ENCODE measurements at places on chromosomes 5 and 9.
A peak's percentile ranks its signal among the peaks of the same experiment; 100 is the strongest.

GRCh38 chr9:90726215-90726614 lies 75.4 kb upstream of the SYK start:
- no peak for DNase-seq

DNA sequence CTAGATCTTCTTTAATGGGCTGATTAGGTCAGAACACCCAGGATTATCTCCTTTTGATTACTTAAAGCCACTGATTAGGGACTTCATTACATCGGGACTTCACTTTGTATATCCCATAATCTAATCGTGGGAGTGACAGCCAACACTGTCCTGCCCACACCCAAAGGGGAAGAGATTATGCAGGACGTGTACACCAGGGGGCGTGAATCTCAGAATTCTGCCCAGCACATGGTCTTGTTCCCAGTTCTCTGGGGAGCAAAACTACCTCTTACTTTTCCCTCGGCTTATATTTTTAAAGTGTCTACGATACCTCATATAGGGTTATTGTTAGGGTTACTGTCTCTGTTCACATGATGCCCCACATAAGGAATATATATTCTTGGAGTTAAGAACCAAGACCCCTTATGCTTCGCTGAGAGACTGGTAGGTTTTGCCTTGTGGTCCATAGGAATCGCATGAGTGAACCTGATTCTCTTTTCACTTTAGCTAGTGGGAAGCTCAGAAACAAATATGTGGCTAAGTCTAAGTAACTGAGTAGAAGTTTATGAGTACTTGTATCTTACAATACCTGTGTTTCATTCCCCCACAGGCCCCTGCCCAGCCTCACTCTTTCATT lies 192.7 kb downstream of the GNA14 start:
- DNase-seq, result no peak

GRCh38 chr9:88952086-88952615 lies 39.1 kb upstream of the S1PR3 start:
- peak; percentile 42 for DNase-seq

DNA sequence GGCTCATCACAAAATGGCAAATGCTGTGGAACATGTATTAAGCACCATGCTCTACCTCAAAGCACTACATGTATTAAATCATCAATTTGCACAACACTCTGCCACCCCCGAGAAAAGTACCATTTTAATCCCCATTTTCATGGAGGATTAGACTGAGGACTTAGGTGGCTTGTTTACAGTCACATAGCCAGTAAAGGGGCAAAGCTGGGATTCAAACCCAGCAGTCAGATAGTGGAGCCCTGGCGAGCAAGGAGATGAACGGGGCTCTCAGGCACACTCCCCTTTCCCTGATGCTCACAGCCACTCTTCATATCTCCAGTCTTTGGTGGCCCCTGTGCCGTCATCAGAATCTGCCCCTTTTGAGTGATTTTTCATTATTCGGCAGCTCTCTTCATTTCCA lies 262.9 kb downstream of the DIRAS2 start:
- DNase-seq, result no peak

DNA sequence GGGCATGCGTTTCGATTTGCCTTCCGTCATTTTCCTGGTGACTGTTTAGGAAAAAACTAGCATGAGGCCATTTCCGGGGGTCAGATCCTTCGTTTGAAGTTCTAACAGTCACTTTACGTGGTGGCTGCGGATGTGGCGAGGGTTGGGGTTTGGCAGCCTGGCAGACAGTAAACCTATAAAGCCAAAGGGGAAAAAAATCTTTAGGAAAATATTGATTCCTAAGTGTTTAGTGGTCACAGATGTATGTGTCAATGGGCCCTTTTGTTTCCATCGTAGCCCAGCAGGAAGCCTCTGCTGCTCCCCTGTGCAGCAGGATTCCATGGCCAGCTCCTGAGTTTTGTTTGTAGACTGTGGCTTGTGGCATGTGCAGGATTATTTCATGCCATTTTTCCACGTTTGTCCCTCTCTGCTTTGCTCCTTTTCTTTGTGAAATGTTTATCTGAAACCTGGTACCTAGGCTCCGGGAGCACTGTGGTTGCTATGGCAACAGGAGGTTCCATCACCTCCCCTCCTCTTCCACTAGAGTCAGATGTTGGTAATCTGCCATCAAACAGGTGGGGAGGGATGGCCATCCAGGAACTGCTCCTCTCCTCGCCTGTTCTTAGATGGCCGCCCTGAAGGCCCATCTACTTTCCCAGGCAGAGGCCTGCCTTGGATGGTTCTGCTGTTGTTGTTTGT lies 202.3 kb downstream of the AOPEP start:
- no peak for DNase-seq

- DNase-seq, result no peak
Measured at GRCh38 chr9:20713172-20713571, 29.1 kb downstream of the FOCAD start.

- DNase-seq, result no peak
Measured at GRCh38 chr9:7782400-7783120, 17.0 kb downstream of the DMAC1 start.

DNA sequence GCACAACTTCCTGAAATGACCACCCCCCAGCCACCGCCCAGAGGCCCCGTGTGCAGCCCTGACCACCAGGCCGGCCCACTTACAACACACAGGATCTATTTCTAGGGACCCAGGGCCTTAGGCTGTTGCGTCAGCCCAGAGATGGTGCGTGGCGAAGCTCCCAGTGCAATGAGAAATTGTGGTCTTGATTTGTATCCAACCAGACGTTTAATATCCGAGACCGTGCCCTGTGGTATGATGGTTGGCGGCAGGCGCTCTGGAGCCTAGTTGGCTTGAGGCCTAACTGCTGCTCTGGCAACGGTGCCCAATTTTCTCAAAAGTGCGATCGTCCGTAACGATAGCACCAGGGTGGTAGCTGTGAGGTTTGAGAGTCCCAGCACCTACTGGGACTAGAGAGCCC lies 32.6 kb upstream of the SLC6A19 start:
- no peak for DNase-seq

- no peak for DNase-seq
Measured at GRCh38 chr9:124487260-124488182, 19.7 kb downstream of the NR5A1 start.

- no peak for DNase-seq
Measured at GRCh38 chr5:130402906-130403305, 498.6 kb downstream of the CHSY3 start.

DNA sequence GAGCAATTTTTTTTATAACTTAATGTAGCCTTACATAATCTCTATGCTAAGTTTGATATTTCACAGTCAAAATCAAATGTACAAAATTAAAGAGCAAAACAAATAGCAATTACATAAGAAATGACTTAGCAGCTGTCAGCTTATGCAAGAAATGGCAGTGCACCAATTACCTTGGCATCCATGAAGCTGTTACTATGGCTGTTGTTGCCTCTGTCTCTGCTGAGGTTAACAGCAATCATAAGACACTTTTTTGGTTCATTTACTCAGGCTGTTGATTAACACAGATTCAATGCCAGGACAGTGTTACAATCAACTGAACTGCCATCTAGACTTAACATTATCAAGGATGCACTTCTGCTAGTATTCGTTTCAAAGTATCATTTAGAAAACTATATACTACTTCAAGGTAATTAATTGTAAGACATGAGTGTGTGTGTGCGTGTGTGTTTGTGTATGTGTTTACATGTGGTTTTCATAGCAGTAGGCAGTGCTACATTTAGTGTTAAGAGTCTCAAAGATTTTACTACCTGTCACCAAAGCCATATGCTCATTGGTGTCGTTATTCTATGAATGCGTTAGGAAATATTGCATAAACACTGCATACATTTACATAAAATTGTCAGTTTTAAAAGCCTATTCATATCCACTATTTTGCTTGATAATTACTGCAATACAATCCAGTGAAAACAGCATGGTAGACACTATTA lies 1084.2 kb upstream of the COX7C start:
- peak; percentile 57 for DNase-seq

DNA sequence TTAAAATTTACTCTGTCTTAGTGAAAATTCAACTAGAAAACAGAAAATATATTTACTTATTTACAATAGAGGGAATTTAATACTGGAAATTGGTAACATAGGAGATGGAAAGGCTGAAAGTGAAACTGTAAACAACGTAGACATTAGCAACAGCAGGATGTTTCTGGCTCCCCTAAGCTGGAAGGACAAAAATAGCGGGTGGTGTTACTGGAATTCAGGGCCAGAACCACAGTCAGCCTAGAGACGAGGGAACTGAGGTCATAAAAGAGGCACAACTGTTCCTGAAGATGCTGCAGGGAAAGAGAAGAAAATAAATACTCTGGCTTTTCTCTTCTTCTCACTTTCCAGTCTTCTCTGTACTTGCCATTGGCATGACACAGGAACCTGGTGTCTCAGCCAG lies 80.4 kb upstream of the NIPBL start:
- DNase-seq, result no peak
